ENCODE measurements at places on chromosomes 3 and 15.

DNA sequence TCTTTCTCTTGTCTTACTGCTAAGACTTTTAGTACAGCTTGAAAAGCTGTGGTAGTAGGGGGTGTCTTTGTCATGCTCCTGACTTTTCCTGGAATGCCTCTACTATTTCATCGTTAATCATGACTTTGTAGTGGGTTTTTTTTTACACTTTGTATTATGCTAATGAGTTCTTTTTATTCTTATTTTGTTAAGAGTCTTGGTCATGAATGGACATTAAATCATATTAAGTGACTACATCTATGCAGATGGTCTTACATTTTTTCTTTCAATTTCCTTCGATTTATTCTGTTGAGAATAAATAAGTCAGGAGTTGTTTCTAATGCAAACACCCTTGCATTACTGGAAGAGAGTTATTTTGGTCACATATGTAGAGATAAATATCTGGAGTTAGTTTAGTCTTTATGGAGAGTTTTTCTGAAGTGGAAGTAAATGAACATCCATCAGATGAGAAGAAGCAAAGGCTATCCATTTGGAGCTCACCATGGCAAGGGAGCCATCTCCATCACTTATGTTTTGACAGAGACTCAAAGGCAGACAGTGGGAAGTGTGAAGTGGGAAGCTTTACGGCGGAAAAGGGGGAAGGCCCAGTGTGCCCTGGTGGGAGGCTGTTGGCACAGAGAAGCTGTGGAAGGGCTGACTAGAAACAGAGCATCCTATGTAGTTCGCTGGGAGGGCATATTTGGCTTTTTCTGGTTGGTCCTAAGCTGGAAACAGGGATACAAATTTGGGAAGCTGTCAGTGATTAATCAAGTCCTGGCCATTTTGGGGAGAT, 73.1 kb upstream of the PRR23E start:
- DNase-seq: no peak

DNA sequence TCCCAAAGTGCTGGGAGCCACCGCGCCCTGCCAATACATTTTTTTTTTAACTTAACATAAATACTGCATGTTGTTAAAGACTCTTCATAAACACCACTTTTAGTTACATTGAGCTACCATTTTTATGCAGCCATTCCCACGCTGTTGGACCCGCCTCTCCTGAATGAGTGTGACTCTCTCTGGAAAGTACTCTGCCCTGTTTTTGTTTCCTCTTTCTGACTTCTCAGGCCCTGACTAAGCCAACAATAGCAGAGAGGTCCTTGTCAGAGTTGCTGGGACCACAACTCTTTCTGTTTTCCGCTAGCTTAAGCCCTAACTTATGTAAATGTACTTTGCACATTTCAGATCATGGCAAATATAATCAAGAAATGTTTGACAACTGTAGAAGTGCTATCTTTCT, 35.2 kb downstream of the PARP15 start:
- no peak for DNase-seq

- no peak for DNase-seq
These were observed 87.9 kb downstream of the ARPP21 start for GRCh38 chr3:35727179-35727578.

DNA sequence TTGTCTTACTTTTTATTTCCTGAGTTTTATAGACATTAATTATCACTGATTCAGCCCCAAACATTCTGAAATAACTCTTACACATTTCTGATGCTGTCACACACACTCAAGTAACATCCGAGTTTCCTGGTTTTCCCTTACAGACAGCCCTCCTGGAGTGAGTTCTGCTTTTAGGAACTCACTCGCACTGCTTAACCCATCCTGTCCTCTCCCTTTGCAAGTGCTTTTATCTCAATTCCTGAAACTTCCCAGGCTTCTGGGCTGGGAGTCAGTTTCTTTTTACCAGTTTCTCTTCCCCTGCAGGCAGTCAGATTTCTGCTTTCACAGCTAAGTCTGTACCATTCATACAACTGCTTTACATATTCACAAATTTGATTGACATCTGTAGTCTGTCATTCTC, 15.6 kb upstream of the SH3GL3 start:
- DNase-seq: no peak

GRCh38 chr3:52215351-52215750, 10.1 kb downstream of the TLR9 start:
- no peak for DNase-seq

- DNase-seq: no peak
These were observed 22.1 kb downstream of the CDIN1 start for GRCh38 chr15:36601497-36601932.

- DNase-seq: no peak
These were observed 172.2 kb upstream of the ICE2 start for GRCh38 chr15:60651101-60651500.

DNA sequence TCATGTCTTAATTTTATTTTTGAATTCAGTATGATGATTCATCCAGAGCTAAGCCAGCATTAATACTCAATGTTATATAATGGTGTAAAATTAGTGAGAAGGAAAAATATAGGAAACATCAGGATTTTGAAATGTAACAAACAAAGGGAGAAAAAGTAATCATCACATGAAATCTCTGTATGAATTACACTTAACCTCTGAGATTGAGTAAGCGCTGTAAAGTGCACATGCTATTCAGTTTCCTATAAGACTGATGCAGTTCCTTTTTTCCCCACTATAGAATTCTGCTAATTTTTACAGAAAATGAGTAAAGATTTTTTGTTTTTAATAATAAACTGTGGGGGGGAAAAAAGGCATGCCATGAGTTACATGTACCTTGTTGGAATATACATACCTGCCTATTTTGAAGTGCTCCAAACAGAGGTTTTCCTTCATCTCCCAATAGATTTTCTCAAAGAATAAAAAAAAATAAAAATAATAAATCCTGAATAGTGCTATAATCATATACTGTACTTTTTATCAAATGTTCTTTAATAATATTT, 64.0 kb upstream of the TTBK2 start:
- no peak for DNase-seq

DNA sequence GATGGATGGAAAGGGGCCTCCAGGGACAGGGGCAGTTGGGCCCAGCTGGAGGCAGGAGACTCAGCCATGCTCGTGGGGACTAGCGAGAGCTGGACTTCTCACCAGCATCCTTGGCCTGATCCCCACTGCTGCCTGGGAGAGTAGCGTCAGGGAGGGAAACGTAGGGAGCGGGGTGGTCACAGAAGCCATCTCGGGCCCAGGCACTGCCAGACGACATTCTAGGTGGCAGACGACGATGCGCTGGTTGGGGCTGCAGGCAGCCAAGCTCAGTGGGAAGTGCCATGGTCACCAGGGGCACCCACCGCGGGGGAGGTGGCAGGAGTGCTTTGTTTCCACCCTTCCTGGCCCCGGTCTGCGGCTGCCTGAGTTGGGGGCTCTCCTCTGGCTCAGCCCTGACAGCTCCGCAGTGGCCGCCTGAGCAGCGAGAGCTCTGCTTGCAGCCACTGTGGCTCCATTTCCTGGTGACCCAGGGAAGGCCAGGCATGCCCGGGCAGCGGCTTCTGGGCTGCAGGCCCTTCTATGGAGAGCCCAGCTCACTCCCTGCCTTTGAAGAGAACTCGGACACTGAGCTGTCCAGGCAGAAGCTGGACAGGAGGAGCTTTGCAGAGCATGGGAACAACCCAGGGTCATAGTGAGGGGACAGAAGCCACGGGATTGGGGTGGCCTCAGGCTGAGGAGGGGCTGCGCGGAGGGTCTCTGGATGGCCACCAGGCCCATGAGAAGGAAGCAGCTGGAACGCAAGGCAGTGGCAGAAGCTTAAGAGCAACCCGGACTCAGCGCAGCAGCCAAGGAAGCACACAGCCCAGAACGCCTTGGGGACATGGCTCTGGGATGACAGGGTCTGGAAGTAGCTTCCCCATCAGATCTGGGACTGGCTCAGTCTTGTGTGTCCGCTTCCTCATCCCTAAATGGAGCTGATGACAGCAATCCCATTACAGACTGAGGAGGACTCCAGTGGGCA, 30.8 kb downstream of the KLHL25 start:
- DNase-seq: no peak

DNA sequence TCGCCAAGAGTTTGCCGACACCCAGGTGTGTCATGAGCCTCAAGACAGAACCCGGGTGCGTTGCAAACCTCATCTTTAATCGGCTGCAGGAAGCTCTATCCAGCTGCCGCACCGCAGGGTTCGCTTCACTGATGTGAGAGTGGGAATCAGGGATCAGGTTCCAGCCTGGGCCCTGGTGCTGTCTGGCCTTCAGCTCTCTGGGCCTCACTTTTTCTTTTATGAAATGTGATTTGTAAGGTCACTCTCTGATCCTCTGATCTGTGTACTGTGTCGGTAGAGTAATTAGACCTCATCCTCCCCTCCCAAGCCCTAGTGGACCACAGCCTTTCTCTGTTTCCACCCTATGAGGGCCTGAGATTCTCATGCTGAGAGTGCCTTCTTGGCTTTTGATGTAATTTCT, 202.8 kb upstream of the UBE2E1 start:
- no peak for DNase-seq

DNA sequence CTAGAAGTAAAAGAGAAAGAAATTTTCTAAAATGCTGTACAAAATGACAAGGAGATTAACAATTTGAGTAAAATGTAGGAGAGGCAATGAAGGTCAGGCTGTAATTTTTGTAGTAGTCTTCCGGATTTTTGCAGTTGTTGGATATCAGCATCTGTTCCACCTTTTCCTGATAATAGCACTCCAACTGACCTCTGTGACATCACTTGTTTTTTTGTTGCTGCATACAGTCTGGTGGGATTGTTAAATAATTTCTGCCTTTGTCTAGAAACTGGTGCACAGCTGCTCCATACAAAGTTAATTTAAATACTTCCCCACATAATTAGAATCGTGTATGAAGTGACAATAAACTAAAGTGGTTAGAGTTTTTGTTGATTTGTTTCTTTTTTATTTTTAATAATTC, 731.4 kb downstream of the PLOD2 start:
- DNase-seq: no peak

GRCh38 chr15:80436511-80437307, 32.5 kb downstream of the ARNT2 start:
- DNase-seq: peak; percentile 67

DNA sequence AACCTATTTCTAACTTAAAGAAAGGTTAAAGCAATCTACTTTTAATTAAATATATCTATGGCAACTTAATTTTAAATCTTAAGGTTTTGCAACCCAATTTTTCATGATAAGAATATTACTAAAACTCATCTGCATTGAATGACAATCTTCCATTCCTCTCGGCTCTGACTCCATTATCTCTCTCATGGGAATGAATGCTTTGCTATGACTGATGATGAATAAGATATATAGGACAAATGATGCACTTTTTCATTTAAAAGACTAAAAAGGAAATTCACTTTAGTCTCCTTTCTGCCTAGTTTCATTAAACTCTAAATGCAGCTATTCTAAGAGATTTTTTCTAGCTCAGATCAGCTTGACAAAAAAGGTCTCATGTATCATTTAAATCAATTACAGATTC, 68.7 kb downstream of the GBE1 start:
- DNase-seq: no peak

DNA sequence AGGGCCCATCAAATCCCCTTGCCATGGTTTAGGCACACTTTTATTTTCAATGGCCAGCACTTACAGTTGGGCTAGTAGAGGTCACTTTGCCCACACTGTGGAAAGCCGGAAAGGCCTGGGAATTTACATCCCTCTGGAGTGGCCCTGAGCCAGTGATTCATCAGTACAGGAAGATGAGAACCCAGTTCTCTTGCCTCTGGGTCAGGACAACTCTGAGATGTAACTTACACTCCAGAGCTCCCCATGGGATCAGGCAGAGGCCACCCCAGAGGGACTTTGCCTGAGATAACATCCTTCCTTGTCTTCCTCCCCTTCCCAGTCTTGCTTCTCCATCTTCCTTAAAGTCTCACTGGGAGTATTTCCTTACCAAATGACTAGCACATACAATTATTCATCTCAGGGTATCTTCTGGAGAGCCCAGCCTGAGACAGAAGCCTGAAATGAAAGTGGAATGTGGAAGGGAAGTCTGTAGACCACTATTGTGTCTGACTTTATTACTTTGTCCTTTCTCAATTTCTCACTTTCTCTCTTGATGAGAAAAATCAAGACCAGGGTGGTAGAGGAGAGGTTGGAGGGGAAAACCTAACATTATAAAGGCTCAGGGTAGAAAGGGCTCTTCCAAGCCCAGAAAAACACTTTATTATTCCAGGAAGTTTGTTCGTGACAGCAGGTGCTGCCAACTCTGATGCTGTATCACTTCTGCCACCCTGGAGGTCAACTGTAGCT, 220.8 kb downstream of the ZNF621 start:
- DNase-seq: no peak

- DNase-seq: no peak
These were observed 18.3 kb downstream of the ACAA1 start for GRCh38 chr3:38118421-38119247.

DNA sequence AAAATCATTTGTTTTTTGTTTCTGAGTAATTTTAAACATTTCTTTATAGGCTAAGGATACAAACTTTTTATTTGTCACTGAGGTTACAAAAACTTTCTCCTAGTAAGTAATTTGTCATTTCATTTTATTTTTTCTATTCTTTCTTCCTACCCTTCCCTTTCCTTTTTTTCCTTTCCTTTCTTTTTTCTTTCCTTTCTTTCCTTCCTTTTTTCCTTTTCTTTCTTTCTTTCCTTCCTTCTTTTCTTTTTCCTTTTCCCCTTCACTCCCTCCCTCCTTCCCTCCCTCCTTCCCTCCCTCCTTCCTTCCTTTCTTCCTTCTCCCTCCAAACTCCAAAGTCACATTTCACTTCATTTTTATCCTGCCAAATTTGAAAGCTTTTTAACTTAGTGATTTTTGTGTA, 115.1 kb upstream of the FAN1 start:
- no peak for DNase-seq

DNA sequence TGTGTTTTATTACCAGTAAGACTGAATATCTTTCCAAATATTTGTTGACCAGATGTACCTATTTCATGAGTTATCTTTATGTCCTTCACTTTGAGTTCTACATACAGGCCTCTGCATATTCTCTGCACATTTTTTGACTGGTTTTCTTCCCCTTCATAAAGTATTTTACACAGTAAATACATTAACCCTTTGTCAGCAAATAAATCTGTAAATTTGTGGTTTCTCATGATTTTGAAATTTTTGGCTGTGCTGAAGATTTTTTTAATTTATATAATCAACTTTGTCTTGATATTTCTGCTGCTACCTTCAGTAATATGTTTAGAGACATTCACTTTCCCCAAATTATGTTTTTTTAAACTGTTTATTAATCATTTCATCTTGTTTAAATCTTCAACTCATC, 50.5 kb downstream of the WNT5A start:
- no peak for DNase-seq

DNA sequence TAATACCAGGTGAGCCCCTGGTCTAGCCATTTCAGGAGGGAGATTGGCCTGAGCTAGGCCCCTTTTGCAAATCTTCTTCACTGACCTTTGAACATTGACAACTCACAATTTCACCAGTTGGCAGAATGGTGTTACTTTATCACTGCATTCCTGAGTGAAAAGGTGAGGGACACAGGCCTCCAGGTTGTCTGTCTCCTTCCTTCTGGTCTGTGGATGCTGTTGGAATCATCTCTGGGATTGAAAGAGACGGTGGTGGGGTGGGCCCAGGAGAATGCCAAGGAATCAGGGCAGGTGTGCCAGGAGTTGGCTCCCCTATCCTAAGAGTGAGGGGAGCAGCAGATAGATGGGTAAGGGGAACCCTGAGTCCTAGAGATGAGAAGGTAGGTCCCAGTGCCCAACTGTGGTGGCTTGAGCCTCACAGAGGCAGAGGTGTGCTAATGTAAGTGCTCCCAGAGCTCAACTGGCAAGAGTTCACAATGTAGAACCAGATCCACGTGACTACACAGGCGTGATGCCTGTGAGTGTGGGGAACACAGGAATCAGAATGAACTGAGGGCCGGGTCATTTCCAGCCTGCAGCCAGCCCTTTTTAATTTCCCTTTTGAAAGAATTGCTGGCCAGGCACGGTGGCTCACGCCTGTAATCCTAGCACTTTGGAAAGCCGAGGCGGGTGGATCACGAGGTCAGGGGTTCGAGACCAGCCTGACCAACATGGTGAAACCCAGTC, 11.2 kb downstream of the C3orf62 start:
- no peak for DNase-seq
